ENCODE measurements at places on chromosomes 16 and 17. TPM values are rescaled to one million over a fixed set of nuclear protein-coding genes. Genes with fewer than 3 reads are reported as not detected.

The KRT15 gene
- total RNA-seq: not detected

The AOC3 gene
- 120 TPM for total RNA-seq

The CXCL16 gene
- total RNA-seq: 16.5 TPM

The CDK5RAP3 gene
- total RNA-seq: 127 TPM

The TMEM107 gene
- total RNA-seq: 18.7 TPM

The CTU2 gene
- 5.7 TPM for total RNA-seq

The TMIGD1 gene
- total RNA-seq: not detected

The MYH2 gene
- not detected for total RNA-seq

The C17orf50 gene
- not detected for total RNA-seq

The GAST gene
- not detected for total RNA-seq

The CES4A gene
- total RNA-seq: 7.5 TPM

The KRTAP4-5 gene
- total RNA-seq: not detected

The ITGAL gene
- total RNA-seq: 4.2 TPM

The ZNF174 gene
- total RNA-seq: 7.3 TPM

The CA7 gene
- not detected for total RNA-seq

The DHRS13 gene
- total RNA-seq: 3.6 TPM

The TNRC6C gene
- total RNA-seq: 8.2 TPM

The MYCBPAP gene
- 1.3 TPM for total RNA-seq

The EIF3C gene
- total RNA-seq: 191 TPM

The TM4SF5 gene
- total RNA-seq: not detected

The NAGLU gene
- total RNA-seq: 58.5 TPM

All from subcutaneous adipose tissue (tissue), 4 donors.